ENCODE measurements at places on chromosomes 6 and 20.

DNA sequence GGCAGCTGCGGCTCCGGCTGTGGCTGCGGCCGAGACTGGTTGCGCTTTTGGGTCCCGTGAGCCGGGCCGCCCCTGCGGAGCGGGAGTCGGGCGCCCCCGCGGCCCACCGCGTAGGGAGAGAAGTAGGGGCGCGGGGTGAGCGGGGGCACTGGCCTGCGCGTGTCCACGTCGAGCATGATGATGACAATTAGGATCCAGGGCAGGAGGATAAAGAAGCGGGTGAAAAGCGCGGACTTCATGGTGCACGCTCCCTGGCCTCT lies 739 bp downstream of the B3GAT2 start:
- no peak for DNase-seq

- no peak for DNase-seq
These were observed 22.8 kb downstream of the NPEPL1 start for GRCh38 chr20:58715391-58715800.

GRCh38 chr20:2659547-2659946 lies 4.5 kb downstream of the IDH3B start:
- DNase-seq: no peak

DNA sequence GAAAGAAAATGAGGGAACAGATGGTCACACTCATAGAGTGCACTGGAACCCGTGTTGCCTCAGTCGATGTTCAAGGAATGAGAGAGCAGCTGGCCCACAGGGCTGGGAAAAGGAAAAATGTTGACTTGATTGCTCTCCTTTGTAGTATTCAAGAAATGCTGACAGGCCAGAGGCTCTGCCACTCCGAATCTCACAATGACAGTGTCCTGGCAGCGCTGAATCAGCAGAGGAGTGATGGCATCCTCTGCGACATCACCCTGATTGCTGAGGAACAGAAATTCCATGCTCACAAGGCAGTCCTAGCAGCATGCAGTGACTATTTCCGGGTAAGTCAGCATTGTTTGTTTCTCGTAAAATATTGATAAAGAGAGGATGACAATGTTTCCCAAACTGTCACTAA lies 51.3 kb downstream of the KLHL32 start:
- DNase-seq: no peak

DNA sequence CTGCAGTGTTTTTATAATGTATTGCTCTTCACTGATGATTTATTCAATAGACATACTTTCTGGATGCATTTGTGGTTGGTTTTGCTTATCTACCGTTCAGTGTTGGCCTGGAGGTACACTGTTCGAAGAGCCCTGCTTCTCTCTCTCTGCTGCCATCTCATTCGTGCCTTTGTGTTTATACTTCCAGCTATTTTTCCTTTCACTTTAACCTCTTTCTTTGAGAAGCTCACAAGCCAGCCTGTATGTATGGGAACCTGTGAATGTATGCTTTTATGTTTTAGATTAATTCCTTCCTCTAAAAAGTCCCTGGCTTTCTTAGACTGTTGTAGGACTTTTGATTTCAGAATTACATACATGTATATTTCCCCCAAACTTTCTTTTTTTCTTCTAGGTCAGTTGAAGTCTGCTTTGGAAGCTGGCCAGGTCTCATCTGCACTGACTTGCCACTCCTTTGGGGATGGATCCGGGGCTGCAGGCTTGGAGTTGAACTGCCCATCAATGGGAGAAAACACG lies 83.0 kb downstream of the SCAND1 start:
- no peak for DNase-seq

GRCh38 chr20:58017231-58017969 lies 211.1 kb downstream of the ANKRD60 start:
- DNase-seq: peak; percentile 73

DNA sequence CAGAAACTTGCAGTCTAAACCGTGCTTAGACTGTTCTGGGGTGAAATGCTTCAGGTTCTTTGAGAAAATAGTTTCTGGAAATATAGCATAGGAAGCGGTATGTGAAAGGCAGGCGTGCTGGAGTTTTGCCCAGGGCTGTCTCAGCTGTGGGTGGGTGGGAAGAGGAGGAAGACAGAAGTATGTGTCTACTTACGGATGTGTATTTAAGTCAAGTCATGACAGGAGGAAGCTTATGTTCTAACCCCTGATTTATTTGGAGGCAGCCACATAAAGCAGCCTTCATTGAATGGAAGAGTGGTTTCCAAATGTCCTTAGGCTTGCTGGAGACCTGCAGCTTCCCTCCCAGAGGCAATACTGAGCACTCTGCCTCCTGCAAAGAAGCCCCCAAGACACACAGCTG lies 345.8 kb upstream of the PRND start:
- no peak for DNase-seq

DNA sequence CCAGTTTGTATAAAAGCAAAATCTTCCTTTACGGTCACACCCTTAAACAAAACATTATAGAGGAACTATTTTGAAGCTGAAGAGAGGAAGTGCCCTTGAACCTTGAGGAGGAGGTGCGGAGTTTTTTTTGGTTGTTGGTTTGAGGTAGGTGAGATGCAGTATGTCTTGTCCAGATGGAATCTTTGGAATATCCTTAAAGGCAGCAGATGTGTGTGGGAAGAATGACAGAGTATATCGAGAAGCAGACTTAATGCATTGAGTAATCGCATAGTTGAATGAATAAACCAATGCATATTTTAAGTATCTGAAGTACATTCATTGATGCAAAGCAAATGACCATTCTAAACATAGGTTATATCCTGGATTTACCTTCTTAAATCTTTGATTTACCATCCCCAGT lies 49.9 kb downstream of the AIG1 start:
- no peak for DNase-seq

- no peak for DNase-seq
These were observed 233.2 kb upstream of the SOX4 start for GRCh38 chr6:21360336-21360735.

GRCh38 chr6:79650950-79651349 lies 19.8 kb downstream of the SH3BGRL2 start:
- DNase-seq: no peak

DNA sequence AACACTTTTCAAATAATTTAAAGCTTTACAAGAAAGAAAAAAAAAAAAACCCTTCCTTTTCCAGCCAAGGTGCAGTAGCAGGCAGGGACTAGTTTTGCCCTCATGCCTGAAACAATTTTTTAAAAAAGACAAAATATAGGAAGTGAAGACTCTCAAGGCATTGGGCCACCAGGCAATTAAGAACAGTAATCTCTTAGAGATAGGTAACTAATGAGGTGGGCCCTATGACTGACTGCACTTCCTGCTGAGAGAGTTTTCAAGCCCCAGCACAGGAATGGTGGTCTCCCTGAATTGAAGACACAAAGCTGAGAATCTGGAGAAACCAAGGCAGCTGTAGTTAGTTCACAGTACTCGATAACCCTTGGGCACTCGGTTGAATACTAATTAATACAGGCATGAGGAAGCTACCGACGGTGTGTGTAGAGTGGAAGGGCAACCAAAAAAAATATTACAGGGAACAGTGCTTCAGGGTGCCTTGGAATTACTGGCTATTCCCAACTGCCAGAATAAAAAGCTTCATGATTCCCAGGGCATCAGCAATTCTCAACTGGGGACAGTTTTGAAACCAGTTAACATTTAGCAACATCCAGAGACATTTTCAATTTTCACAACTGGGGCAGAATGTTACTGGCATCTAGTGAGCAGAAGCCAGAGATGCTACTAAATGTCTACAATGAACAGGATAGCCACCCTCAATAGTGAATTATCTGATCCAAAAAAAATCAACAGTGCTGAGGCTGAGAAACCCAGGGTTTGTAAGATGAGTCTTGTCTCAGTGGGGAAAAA lies 36.0 kb upstream of the PLN start:
- DNase-seq: no peak

GRCh38 chr6:134398453-134398852 lies 80.5 kb upstream of the SGK1 start:
- no peak for DNase-seq
